ENCODE measurements at places on chromosomes 12 and 14.

DNA sequence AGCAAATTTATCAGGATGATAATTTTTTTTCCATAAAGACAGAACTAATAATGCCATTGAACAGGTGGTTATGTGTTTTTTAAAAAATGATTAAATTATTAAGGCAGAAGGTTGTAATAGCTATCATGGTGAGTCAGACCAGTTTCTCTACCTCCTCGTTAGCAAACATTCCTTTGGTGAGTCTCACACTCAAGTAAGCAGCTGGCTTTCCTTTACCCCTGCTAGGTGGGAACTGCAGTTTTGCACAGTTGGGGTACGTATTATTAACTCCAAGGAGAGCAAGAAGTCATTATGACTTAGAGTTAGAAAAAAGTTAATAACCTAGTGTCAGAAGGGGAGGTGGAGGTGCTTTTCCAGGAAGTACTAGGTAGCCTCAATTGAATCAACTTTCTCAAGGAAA is 165.3 kb downstream of the SNAPC1 start:
- DNase-seq, result no peak

GRCh38 chr14:102949062-102949800 is 26.8 kb downstream of the AMN start:
- no peak for DNase-seq

- peak; percentile 71 for DNase-seq
Observed at GRCh38 chr14:76829650-76830421, 3.6 kb downstream of the LRRC74A start.

DNA sequence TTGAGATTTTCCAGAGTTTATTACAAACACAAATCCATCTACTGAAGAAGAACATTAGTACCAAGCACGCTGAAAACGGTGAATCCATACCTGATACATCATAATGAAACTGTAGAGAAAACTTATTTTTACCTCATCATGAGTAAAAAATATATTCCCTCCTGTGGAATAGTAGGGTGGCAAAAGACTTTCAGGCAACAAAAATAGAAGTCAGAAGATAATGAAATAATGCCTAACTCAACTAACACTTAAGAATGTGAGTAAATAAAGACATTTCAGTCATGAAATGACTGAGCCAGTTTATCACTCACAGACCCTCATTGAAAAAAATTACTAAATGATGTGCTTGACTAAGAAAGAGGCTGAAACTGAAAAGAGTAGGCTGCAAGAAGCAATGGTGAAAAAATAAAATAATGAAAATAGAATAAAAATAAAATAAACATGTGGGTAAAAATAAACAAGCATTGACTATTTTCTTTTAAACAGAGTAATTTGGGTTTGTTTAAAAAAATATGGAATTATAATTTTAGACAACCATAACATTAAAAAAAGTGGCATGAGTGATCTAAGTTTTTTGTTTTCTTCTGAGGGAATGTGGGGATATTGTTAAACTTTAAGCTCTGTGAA is 148.6 kb downstream of the ASCL1 start:
- DNase-seq, result no peak

- no peak for DNase-seq
Observed at GRCh38 chr14:87171141-87171540, 821.8 kb downstream of the GALC start.
